Stimulated activated CD8-positive, alpha-beta memory T cell treated with anti-CD3 and anti-CD28 coated beads, Interleukin-7, amount 100 ng/mL, for 48 hours (primary cell): ENCODE measurements at places on chromosomes 6 and 20.

DNA sequence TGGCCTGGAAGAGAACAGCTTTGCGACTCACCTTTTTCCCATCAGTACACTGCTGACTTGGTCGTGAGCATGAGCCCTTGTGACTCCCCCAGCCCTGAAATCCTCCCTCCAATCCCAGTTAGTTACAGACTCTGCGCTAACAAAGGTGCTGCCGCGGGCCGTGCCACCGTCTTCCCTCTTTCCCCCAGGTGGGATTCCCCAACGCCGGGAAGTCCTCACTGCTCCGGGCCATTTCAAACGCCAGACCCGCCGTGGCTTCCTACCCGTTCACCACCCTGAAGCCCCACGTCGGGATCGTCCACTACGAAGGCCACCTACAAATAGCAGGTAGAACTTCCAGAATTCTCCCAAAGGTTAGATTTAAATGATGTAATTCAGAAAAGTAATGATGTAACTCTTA lies 16.1 kb downstream of the MTG2 start:
- no peak for DNase-seq

GRCh38 chr6:41650120-41650519 lies 11.9 kb downstream of the MDFI start:
- DNase-seq = no peak

- DNase-seq = no peak
Measured at GRCh38 chr6:39794231-39794630, 2.1 kb downstream of the DAAM2 start.

DNA sequence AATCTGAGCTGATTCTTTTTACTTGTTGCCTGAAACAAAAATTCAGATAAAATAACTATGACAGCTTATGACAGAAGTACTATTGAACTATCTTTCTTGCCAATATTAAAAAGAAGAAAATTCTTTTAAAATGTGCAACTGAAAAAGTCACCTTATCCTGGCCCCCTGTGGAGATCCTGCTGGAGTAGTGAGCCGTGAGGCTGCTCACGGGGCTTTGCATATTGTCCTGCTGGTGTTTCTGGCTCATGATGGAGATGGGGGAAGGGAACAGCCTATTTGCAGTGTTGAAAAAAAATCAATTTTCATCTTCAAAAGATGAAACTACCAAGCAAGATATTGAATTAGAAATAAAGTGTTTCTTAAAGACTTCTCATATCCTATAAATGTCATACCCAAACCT lies 216.0 kb downstream of the SAMD5 start:
- no peak for DNase-seq

- no peak for DNase-seq
Measured at GRCh38 chr6:86789779-86790411, 147.4 kb upstream of the HTR1E start.

DNA sequence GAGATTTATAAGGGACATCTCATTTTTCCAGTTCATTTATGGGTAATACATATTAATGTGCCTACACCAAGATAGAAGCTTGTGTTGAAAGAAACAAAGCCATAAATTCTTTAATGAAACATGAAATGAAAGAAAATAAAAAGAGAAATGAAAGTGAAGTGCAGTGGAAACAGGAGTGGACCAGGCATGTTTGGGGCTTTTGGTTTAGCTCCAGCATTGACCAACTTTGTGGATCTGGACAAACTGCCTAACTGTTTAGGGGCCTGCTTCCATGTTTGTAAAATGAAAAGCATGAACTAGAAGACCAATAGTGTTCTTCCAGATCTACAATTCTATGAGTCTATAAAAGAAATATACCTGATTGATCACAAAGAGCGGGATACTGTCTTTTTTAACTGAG lies 124.9 kb downstream of the GJA10 start:
- DNase-seq = no peak

DNA sequence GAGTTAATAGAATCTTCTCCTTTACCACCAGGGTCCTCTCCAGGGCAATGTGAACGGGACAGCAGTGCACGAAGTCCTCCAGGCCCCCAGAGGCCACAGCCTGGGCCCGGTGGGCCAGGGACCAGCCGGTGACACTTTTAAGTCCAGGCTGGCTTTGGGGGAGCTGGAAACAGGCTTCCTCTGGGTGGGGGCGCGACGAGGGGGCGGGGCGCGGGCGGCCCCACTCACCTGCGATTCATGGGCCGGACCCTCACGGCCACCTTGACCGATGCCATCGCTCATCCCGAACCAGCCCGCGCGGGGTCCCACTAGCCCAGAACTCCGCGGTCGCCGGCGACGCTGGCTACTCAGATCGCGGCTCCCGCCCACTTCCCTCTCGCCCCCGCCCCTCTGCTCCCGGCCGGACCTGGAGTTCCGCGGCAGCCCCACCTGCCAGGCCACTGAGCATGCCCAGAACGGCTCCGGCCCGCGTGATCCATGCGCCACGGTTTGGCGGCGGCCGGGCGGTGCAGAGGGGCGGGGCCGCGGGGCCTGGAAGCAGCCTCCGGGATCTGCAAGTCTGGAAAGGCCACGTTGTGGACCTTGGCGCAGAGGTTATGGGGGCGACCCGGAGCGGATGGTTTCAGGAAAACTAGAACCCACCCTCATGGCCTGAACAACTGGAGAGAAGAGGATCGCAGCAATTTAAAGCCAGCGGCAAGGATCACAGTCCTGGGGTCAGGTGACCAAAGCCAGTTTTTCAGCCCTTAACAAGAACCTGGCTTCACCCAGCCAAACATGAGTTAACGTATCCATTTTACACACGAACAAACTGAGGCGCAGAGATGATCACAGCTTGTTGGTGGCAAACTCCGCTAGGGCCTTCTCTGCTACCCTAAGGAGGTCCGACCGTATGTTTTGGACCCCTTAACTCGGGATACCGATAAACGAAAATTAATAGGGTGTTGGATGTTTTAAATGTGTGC lies at the start of gene KIF16B:
Gene KIF16B, minus strand, starts transcription at position 448 of the 965 bp plus-strand sequence. Its CDS starts 173 bp downstream, at position 275.
- DNase-seq = peak; percentile 77

GRCh38 chr6:131387562-131388447 lies 185.2 kb upstream of the ARG1 start:
- DNase-seq = no peak
